ENCODE measurements at places on chromosomes 16 and 17. TPM values are rescaled to one million over a fixed set of nuclear protein-coding genes. Genes with fewer than 3 reads are reported as not detected.

Gene DCAKD
- total RNA-seq = 22.3 TPM

Gene DRC3
- 2.8 TPM for total RNA-seq

Gene ZACN
- total RNA-seq = 0.07 TPM

Gene MYADML2
- total RNA-seq = not detected

Gene WNT3
- 3.8 TPM for total RNA-seq

Gene IGF2BP1
- 61.6 TPM for total RNA-seq

Gene NEUROD2
- not detected for total RNA-seq

Gene HCRT
- total RNA-seq = not detected
